ENCODE measurements at places on chromosomes 2 and 18.
A peak's percentile ranks its signal among the peaks of the same experiment; 100 is the strongest.

GRCh38 chr2:132747046-132747445 lies 77.0 kb upstream of the LYPD1 start:
- no peak for DNase-seq

DNA sequence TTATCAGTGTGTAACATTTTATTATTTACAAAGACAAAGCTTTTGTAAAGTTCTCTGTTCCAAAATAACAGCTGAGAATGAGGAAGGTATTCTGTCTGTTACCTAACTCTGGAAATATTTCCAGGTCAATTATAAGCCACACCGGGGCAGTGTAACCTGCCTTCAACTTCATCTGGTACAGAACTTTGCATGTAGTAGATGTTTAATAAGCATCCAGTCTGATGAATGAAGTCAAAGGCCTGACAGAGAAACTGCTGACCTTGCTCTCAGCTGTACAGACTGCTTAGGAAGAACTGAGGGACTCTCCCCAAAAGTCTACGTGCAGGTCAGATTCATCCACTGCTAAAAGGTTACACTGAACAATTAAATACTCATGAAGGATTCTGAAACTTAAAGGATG lies 43.3 kb downstream of the WDFY1 start:
- DNase-seq = no peak

DNA sequence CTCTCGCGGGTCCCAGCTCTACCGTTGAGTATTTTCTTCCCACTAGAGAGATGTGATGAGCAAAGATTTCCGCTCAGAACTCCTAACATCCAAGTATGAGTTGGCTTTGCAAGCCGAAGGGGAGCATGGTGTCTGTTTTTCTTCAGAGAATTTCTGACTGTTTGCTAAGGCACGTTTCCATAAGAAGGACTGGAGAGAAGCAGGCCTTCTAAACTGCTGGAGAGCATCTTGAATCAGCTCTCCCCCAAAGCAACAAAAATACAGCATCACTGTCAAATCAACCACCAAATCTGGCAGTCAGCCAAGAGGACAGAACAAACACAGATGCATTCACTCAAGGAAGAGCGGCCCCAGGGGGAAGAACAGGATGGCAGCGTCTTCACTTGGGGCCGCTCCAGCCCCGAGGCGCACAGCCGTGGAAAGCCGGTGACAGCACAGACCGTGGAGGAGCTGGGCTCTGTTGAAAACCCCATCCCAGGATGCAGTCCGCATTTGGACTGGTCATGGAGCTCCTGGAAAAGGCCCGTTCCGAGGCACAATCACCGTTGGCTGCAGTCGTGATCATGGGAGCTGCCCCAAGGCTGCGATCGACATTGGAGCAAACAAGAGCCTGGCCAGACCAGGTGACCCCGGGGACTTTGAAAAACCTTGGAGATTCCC lies 101.4 kb downstream of the NFATC1 start:
- DNase-seq = no peak

GRCh38 chr2:65055422-65056214 lies 598 bp upstream of the CEP68 start:
- no peak for DNase-seq

DNA sequence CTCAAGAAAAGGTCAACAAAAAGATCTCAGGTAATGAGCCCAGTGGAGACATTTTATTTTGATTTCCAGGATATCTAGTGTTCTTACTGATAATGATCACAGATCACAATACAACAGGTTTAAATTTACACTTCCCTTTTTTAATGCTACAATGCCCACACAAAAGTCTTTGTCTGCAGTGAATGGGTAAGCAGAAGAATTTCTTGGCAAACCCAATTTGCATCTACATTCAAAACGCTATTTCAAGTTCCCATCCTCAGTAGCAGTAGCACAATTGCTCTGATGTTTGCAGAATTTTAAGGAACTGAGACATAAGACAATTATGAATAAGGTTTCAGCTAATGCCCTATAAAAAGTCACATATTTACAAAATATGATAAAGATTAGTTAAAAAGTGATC lies 929.4 kb upstream of the PIK3C3 start:
- no peak for DNase-seq

GRCh38 chr2:189517847-189518535 lies 62.6 kb downstream of the SLC40A1 start:
- no peak for DNase-seq

- peak; percentile 88 for DNase-seq
Measured at GRCh38 chr2:55119711-55120487, 69.6 kb upstream of the RTN4 start.

GRCh38 chr2:9113262-9113661 lies 93.3 kb upstream of the ASAP2 start:
- no peak for DNase-seq

GRCh38 chr2:39494784-39495251 lies 57.7 kb upstream of the MAP4K3 start:
- DNase-seq = no peak

DNA sequence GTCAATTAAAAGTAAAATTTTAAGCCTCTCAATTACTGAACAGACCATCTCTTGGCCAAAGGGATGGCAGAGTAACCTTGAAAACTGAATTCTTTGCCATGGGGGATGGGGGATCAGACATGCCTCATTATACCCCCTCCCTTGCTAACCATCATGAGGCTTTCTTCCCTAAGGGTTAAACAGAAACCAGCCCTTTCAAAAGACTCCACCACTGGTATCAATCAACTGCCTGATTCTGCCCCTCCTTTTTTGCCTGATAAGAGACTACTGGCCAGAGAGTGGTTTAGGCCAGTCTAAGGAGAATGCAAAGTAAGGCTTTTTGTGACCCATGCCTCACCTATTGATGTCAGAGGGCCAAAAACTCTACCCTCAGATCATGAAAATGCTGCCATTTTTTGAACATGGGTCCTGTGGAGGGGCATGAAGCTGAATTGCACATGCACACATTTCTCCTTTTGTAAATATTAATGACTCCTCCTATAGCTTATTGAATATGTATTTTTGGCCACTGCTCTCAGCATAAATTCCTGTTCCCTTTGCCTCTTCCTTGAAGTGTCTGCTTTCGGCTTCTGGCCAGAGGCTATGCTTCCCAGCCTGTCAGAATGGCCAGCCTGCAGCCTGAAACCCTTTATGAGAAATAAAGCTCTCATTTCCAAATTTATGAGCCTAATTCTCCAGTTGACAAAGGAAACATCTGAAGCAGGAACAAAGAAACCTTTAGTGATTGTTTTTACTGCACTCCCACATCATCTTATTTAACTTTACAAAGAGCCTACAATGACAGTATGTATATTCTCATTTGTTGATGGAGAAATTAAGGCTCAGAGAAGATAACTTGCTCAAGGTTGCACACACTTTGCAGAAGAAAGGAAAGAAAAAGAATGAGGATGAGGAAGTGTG lies 270.7 kb upstream of the CELF4 start:
- DNase-seq = no peak

DNA sequence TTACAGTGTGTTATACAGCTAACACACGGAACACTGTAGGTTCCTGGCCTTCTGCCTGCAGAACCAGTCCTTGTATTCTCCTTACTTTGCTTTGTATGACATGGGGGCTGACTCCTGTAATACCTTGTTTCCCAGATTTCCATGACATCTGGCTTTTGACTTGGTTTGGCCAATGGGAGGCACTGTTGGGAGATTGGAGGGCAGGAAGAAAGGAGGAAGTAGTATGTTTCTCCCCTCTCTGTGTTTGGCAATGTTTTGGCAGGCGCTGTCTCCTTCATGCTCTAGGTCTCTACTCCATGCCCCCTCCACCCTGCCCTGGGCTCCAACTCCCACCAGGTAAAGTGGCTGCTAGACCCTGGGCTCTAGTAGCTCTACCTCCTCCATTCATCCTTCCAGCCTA lies 331.1 kb upstream of the SLC14A2 start:
- DNase-seq = no peak

DNA sequence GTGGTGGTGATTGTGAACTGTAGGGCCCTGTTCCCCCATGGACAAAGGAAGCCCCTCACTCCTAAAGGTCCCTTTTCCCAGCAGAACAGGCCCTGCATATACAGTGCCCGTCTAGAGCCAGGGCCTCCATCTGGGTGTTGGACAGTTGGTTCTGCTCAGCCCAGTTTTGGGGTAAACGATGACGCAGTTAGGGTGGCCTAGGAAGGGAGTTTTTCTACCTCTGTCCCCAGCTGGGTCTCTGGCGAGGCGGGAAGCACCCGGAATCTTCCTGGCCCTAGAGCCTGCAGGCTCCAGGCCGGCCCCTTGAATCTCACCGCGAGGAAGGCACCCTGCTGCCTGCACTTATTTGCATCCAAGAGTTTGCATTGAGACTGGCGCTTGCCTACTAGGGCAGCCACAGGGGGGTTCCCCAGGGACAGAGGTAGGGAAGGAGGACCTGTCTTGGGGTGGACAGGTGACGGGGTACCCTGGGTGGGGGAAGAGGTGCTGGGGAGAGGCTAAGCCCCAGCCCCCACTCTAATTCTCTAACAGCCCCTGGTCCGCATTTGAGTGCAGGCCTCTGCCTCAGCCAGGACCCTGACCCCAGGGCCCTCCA lies 529 bp upstream of the MTA3 start:
- DNase-seq = peak; percentile 90

- DNase-seq = no peak
Measured at GRCh38 chr2:228720895-228721294, 539.4 kb upstream of the SPHKAP start.

DNA sequence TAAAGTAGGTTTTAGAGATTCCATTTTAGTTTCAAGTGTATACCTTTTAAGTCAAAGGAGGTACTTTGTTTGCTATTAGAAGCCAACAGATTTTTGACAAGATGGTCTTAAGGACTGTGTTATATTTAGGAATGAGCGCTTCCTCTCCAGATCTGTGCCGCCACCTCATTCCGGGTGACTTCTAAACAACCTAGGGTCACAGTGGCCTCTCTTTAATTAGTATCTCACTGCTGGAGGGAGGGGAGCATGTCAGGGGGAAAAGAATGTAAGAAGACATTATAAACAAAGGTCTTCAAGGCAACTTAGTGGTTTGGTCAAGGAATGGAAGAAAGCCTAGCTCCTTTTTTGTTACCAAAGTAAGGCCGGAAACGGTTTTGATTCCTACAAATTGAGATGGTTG lies 67.0 kb downstream of the RBMS1 start:
- no peak for DNase-seq

DNA sequence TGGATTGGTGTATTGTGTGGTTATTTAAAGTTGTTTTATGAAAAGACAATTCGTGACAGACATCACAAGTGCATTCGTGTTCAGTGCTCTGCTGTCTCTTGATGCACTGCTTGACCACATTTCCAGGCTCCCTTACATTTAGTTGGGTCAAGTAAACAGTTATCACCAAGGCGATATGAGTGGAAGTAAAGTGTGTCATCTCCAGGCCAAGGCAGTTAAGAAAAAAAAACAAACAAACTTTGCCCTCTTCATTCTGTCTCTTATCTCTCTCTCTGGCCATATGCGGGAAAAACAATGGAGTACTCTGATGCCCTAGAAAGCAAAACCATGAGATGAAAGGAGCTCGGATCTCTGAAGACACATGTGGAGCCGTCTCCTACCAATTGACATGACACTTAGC lies 131.1 kb downstream of the DSEL start:
- DNase-seq = no peak

- no peak for DNase-seq
Measured at GRCh38 chr2:237121321-237121720, 35.6 kb downstream of the COPS8 start.

DNA sequence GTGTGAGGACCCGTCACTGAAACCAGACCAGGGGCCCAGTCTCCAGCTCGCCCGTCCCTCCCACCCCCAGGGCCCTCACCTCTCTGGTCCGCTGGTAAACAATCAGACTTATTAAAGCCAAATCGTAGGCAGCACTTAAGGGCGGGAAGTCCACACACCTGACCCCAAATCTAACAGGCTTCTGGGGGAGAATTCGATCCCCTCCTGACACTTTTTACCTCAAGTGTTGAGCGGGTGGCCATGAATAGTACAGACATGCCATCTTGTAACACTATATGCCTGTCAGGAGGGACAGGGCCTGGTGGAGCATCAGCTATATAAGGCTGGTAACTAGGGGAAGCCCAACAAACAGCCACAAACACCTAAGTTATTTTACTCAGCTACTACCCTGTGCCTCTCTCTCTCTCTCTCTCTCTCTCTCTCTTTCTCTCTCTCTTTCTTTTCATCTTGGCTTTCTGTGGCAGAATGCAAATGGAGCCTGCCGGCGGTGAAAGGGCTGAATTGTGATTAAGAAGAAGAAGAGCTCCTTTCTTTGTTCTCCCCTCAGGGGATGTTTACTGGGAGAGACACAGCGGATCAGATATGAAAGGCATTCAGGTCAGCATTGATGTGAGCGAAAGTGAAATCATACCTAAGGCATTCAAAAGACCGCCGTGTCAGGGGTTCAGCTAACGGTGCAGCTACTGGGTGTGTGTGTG lies 9.5 kb downstream of the ZEB2 start:
- DNase-seq = peak; percentile 25

GRCh38 chr2:37865640-37866039 lies 59.4 kb upstream of the RMDN2 start:
- DNase-seq = no peak

- DNase-seq = no peak
Measured at GRCh38 chr2:74238879-74239278, 40.5 kb downstream of the MTHFD2 start.

DNA sequence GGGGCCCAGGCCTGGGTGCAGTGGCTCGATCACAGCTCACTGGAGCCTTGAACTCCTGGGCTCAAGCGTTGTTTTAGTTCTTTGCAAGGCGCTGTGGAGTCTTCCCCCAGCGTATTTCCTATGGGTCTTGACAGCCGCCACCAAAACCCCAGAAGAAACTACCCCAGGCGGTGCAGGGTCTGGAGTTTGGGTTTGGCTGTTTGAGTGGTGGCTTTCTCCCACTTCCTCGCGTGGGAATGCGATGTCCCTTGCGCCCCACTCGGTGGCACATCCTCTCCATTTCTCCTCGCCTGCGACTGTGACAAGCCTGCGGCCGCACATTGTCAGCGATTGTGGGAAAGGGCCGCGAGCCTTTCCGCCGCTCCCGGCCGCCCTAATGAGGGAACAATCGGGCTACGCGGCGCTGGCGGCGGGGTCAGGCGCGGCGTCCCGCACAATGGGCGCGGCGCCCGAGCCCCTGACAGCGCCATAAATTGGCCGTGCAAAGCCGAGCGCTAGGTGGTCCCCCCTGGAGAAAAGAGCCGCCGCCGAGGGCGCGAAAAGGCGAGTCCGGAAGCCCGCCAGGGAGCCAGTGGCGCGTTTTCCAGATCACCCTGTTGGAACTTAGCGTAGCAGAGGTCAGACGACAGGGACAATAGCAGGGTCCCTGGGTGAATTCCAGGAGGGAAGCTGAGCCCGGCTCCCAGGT lies 194.9 kb upstream of the POU3F3 start:
- DNase-seq = no peak

GRCh38 chr2:207133458-207133819 lies 32.3 kb downstream of the KLF7 start:
- no peak for DNase-seq

DNA sequence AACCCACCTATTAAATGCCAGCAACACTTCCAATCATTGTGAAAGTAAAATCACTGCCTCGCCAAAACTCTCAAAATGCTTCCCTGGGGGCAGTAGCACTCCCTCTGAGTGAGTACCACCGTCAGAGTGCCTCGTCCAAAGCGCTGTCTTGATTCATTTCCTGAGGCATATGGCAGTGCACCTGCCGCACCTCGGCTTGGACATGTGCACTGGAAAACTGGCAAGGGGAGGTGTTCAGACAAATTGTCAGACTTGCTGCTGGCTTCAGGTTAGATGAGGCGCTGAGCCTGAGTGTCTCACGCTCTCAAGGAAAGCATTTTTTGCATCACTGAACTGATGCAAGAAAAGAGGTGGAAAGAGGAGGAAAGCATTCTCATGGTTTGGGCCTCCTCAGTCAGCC lies 132.8 kb downstream of the ATL2 start:
- no peak for DNase-seq

All from NCI-H526 treated with DMSO at 0.1 percent for 48 hours (cell line).